Mesendoderm (in vitro differentiated cells): ENCODE measurements at places on chromosomes 6 and 20.
A peak's percentile ranks its signal among the peaks of the same experiment; 100 is the strongest.

DNA sequence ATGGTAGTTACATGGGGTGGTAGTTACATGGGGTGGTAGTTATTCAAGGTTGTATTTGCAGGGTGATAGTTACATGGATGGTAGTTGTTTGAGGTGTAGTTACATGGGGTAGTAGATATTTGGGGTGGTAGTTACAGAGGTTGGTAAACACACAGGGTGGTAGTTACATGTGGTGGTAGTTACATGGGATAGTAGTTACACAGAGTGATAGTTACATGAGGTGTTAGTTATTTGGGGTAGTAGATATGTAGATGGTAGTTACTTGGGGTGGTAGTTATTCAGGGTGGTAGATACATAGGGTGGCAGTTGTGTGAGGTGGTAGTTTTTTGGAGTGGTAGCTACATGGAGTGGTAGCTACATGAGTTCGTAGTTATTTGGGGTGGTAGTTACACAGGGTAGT lies 221.3 kb upstream of the CST7 start:
- no peak for DNase-seq

DNA sequence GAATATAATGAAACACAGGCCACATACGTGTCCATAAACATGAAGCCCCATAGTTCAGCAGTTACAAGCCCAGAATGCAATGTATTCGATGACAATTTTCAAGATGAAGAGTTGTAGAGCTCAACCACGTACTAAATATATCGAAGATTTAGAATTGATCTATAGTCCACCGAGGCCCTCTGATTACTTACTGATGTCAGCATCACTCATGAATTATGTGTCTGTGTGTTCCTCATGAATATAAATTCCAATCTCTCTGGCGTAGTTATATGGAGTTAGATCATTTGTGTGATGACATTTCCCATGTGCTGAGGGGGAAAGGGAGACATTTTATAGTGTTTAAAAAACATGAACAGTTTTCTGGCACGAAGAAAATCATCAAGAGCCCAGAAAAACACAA lies 97.5 kb downstream of the PFDN4 start:
- DNase-seq: no peak

DNA sequence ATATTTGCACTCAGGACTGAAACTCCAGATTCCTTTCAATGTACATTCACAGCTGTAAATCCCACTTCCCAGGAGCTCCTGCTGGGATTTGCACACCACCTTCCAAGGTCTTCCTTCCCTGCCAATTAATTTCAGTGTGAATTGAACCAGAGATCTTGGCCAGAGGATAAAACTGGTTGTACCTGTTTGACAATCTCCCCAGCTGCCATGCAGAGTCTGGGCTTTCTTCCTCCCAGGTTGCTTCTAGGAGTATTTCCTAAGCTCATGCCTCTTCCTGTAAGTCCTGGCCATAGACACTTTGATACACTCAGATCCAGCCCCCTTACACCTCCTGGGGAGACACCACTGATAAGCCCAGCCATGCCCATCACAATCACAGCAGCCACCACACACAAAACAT lies 15.6 kb downstream of the MAFB start:
- DNase-seq: no peak

- DNase-seq: no peak
Measured at GRCh38 chr6:82832811-82833210, 232.8 kb downstream of the UBE3D start.

DNA sequence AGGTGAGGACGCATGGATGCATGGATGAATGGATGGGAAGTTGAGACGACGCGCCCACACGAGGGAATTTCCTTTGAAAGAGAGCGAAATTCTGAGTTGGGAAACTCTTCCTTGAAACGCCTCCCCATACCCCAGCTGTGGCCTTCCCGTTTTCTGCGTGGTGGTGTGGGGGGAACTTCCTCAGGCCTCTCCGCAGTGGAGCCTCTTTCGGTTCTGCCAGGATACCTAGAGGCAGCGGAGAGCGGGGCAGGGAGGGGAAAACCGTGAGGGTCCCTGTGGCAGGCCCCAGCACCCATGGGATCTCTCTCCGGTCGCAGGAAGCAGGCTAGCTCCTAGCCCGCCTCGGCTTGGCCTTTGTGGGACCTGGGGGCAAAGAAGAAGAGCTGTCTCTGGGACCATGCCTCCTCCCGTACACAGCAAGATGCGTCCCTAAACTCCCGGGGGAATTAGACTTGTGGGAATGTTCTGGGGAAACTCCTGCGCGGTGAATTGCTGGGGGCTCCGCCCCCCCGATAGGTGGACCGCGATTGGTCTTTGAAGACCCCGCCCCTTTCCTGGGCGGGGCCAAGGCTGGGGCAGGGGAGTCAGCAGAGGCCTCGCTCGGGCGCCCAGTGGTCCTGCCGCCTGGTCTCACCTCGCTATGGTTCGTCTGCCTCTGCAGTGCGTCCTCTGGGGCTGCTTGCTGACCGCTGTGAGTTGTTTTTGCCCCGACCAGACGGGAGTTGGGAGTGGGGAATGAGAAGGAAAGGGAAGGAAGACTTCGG lies at the start of gene CD40:
CD40 (plus strand) TSS at position 611 of the 764 bp plus-strand sequence; CDS start at position 641, 30 bp downstream.
- DNase-seq: peak; percentile 95

- no peak for DNase-seq
Measured at GRCh38 chr6:90169374-90169773, 127.3 kb downstream of the BACH2 start.

- no peak for DNase-seq
Measured at GRCh38 chr20:11376420-11376819, 541.3 kb upstream of the BTBD3 start.

- no peak for DNase-seq
Measured at GRCh38 chr6:146886587-146887446, 288.0 kb downstream of the ADGB start.

DNA sequence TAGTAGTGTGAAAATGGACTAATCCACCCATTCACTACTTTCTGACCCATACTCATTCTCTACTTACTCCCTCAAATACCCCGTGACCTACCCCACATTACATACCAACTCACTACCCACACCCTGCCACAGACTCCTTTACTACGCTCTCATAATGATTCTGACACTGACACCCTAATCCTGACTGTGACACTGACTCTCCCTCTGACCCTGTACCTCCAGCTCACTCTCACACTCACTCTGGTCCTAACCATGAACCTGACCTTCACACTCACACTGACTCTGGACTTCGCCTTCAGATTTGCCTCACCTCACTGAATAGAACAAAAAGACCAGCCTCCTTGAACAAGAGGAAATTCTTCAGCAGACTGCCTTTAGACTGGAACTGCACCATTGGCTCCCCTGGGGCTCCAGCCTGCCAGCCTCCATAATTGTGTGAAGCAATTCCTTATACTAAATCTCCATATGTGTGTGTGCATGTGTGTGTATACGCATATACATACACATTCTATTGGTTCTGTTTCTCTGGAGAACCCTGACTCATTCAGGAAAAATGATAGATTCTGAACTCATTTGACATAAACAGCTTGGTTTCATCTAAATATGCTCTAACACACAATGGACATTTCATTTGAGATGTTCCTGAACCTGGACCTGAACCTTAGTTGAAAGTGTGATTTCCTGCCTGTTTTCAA lies 10.5 kb upstream of the ZNF343 start:
- DNase-seq: no peak

GRCh38 chr20:59062081-59062480 lies 19.5 kb upstream of the PRELID3B start:
- DNase-seq: peak; percentile 4

DNA sequence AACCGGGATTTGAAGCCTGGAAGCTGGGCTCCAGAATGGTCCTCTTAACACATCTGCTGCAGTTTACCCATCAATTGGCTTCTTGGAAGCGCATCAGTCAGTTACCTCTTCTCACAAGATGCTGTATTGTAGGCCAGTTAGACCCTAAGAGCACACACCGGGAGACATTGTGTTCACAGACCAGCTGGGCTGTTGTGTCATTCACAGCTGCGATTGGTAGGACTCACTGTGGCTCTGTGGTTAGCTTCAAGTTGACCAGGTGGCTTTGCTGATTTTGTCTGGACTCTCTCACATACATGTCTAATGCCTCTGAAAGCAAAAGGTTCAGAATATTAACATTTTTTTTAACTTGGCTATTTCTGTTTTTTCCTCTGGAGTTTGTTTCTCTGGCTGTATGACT lies 64.8 kb downstream of the SNX9 start:
- no peak for DNase-seq

DNA sequence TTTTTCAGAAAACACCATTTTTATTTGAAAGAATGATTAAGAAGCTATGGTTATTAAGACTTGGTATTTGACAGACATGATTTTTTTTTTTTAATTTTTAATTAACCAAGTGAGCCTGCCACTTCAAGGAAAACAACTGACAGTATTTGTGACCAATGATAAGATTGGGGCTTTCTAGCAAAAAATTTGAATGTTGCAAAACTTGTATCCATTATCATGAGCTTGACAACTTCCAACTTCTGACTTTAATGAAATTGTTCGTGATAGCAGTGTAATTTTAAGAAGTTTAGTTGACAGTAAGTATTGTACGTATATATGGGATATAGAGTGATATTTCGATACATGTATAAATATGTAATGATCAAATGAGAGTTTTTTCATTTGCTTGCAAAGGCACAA lies 21.6 kb upstream of the POM121L2 start:
- DNase-seq: peak; percentile 22

DNA sequence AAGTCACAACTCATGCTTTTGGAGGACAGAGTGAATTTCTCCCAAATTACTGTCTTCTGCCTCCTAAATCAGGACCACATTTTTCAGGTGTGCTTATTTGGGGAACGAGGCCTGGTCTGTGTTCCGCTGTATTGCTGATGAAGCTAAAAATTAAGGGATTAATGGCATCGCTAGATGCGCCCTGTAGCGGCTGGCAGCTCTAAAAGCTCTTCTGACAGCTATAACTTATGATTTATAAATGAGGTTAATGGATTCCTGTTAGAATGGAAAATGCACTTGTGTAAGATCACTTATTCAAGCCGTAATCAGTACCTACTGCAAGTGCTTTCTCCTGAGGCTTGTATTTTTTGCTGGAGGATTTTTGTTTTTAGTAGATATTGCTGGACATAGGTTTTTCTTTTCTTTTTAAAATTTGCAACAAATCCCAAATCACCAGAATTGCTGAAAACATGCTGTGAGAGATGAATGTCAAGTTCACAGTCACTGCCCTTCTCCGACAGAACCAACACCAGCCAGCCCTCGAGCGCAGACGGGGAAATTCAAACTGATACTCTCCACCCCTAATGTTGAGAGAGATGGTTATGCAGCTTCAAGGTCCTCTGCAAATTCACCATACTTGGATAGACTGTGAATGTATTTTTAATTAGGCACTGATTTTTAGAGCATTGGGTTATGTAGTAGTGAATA lies 49.1 kb downstream of the AKAP12 start:
- no peak for DNase-seq

DNA sequence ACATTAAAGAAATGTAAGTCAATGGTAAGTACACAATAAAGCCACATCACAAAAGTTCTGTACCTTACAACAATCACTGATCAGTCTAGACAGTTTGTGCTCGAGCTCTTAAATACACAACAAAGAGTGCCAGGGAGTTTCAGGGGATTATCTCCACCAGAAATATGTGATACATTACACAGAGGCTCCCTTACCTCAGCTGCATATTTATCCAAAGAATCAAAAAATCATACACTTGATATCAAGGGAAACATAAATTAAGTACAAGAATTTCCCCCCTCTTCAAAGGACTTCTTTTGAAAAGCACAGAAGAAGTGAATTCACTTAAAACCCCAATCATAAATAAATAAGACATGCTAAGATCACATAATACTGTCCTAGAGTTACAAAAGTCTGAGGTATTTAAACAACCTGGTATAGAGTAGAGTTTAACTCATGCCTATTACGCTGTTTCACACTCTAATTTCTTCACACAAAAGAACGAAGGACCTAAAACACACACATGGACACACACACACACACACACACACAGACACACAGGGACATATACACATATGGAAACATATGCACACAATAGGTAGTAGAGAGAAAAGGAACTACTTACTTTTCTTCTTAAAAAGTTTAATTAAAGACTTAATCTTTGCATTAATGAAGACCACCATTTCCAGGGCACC lies 528 bp downstream of the NHSL1 start:
- no peak for DNase-seq

DNA sequence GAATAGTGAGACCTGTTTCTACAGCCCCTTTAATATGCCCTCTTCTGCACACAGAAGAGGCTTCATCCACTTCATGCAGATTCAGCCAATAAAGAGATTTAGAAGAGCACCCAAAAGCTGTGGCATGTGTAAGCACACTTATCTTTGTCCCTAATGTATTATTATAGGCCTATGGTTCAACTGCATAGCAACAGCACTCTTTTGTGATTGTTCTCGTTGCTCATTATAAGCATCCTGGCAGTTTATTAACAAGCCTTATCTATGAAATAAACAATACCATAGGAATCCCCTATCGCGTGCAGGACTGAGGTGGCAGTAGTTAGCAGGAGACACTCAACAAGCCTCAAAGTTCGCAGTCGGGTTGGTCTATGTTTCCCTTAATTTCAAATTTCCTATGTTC lies 138.5 kb upstream of the BEND6 start:
- DNase-seq: peak; percentile 46

DNA sequence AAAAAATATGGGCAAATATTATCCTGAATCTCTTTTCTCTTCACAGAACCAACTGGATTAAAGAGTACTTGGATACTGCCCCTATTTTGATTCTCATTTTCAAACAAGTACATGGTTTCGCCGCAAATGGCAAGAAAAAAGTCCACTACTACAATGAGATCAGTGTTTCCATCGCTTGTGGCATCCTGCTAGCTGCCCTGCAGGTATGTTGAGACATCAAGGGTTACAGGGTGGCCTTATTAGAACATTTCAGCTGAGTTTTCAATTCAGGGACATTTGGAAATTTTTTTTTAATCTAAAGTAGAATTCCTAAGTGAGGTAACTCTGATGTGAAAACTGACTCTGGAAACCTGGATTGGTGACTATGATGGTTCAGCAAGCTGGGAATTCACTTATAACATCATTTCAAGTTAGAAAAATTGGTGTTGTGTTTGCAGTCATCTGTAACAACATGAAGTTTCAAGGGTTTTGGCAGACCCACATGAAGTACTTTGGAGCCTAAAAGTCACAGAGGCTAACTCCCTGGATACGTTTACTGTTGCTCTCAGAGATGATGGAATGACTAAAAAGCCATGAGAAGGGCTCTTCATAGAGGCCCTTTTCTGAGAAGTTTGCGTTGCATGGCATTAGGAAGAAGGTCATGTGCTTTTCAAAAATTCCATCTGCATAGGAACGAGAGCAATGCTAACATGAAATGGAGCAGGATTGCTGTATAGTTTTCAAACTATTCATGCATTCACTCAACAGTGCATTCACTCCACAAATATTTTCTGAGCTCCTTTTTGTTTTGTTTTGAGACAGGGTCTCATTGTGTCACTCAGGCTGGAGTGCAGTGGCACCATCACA lies 25.5 kb downstream of the IYD start:
- no peak for DNase-seq

DNA sequence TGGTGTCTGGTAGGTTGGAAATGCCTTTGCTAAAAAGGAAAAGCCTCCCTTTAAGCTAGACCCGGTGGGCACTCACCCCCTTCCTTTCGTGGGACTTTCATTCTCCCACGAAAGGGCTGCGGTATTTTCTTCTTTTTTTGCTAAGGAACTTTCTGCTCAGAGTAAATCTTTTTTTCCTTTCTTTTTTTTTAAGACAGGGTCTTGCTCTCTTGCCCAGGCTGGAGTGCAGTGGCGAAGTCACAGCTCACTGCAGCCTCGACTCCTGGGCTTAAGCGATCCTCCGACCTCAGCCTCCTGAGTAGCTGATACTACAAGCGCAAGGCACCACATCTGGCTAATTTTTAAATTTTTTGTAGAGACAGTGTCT lies 4.0 kb downstream of the TP53TG5 start:
- DNase-seq: no peak

- no peak for DNase-seq
Measured at GRCh38 chr6:42369568-42369967, 82.2 kb downstream of the TRERF1 start.
